Brain (organoid and tissue), 16 donors: ENCODE measurements at places on chromosomes 1 and 21. TPM values are rescaled to one million over a fixed set of nuclear protein-coding genes. Genes with fewer than 3 reads are reported as not detected.
A peak's percentile ranks its signal among the peaks of the same experiment; 100 is the strongest.

DNA sequence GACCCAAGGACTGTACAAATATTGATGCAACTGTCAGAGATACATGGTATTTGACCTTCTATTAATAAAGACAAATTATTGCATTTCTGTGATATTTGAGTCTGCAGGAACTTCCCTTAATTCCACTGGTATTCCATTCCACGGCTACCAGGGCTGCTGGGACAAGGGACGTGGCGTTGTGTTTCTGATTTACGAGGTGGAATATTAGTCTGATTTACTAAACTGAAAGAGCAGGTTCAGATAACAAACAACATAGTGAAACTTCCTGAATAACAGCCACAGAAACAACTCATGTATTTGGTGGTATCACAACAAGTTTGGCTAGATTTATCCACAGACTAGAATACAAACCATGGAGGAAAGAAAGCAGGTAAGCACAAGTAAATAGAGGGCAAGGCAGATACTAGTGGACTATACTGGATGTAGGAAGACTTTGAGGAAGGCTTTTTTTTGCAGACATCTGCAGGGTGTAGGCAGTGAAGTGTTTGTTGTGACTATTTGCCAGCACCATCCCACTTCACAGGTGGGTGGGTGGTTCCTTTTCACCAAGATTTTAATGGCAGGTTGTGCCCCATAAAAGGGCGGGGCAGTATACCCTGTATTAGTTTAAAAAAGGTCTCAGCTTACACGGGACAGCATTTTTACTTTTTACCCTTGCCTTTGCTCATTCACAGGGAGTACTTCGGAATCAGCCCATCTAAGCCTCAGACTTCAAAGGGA lies 100.4 kb downstream of the FGGY start:
- DNase-seq = no peak

The DMRTA2 gene
- 19.7 TPM for polyA plus RNA-seq

DNA sequence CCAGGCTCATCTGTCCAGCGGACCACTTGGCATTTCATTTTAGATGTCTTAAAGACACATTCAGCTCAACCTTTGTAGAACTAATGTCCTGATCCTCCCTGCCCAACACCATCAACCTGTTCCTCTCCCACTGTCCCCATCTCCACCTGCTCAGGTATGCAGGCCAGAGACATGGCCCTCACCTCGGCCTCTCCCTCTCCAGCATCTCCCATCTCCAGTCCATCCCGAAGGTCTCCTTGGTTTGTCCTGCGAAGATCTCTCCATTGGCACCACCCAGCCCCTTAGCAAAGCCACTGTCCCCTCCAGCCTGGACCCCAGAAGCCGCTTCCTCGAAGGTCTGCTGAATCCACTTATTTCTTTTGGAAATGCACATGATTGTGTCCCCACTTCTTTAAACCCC lies 20.9 kb upstream of the KCNC4 start:
- DNase-seq = no peak

GRCh38 chr1:101781201-101781831 lies 215.4 kb downstream of the OLFM3 start:
- DNase-seq = peak; percentile 54

DNA sequence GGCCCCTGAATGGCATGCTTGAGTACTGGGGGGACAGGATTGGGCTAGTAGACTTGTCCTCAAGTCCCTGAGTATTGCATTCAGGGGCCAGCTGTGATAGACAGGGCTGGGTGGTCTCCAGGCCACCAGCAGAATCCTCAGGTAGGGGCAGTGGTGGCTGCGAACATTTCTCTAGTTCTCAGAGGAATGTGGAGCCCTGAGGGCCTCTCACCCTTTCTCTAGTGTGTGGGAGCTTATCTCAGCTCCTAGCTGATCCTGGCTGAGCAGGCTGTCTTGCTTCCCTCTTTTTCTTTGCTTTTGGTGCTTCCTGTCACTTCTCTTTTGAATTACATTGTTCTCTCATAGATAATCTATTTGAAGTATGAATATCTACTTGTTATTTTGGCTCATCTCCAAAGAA lies 30.0 kb upstream of the PM20D1 start:
- no peak for DNase-seq

GRCh38 chr1:26289158-26290059 lies 9.5 kb downstream of the SH3BGRL3 start:
- DNase-seq = no peak

DNA sequence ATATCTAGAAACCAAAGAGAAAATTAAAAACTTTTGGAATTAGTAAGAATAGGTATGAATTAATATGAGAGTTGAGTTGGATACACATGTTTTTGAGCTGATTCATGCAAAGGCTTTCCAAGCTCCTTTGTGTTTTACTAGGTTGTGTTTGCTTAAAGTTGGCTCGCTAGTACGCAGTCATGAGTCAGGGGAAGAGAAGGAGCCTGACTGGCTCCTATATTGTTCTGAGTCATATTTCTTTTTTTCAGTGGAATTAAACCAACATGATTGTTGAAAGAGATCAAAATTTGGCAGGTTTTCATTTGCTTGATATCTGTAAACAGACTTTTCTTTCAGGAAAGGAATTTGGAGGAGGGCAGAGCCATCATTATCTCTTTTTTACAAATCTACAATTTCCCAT lies 66.7 kb downstream of the MAGI3 start:
- no peak for DNase-seq

DNA sequence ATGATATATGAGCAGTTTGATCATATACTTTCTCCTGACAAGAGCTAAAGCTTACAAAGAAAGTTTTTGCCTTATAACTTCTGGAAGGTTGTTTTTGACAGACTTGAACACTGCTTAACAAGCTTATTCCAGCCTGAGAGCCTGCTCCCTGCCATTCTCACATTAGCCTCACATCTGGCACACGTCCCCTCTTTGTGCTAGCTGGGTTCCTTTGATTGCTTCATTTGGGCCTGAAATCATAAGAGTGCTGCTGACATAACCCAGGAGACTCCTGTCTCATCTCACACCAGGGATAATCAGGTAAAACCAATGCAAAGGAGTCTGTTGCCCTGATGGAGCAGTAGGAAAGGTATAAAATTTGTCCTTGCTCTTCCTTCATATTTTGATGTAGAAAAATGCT lies 1411.7 kb upstream of the B3GALT2 start:
- DNase-seq = peak; percentile 33

The PPIAL4G gene
- polyA plus RNA-seq = not detected

The ASCL5 gene
- polyA plus RNA-seq = not detected

DNA sequence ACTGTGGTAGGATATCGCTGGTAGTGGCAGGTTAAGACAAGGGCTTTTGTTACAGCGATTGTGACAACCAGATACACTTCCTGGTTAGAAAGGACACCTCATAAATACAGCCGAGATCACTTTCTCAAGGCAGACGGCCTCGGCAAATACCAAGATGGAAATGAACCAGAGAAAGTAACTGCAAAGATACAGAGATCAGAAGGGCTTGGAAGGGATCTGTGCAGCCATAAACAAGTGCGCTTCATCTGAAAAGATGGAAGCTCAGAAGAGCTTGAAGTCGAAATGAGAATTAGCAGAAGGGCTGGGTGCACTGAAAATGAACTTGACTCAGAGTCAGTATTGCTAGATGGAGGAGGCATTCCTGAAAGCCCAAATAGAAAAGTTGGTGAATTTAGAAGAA lies 7.1 kb downstream of the DHRS3 start:
- DNase-seq = no peak

GRCh38 chr1:25927521-25928265 lies 21.5 kb upstream of the STMN1 start:
- peak; percentile 92 for DNase-seq

DNA sequence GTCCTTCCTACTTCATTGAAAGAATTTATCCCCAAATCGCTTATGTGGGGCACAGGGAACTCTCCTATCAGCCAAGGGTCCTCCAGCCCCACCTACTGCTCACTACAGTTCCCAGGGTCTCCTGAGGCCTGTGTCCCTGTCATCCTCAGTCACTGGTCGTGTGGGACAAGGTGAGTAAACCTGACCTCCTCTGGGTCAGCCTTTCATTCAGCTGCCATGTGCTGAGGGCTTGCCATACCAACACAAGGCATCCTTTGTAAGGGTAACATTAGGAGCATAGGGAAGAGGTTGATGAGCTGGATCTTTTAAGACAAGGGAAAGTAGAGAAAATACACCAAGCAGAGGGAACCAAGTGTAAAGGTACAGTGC lies 11.2 kb upstream of the SNAPIN start:
- peak; percentile 11 for DNase-seq

DNA sequence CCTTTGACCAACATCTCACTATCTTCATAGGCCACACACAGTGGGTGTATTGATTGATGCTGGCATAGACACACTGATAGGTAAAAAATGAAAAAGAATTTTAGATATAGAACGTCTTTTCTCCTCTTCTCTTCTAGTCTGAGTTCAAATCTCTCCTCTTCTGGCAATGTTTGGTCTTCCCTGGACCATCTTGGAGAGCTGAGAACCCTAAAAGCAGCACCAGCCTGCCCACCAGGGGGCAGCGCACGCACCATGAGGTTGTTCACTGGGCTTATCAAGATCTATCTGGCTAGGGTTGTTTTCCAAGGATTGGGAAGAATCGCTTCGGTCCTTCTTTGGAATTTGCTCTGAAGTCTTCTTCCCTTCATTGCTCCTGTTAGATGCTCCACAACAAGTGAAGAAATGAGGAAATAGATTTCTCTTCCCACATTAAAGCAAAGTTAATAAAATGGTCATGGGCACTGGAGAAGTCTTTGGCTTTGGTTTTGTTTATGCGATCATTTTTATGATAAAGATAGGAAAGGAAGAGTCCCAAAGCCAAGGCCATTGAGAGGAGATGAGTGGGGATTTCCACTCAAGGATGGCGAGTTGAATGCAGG lies 104.0 kb upstream of the OLIG2 start:
- no peak for DNase-seq

DNA sequence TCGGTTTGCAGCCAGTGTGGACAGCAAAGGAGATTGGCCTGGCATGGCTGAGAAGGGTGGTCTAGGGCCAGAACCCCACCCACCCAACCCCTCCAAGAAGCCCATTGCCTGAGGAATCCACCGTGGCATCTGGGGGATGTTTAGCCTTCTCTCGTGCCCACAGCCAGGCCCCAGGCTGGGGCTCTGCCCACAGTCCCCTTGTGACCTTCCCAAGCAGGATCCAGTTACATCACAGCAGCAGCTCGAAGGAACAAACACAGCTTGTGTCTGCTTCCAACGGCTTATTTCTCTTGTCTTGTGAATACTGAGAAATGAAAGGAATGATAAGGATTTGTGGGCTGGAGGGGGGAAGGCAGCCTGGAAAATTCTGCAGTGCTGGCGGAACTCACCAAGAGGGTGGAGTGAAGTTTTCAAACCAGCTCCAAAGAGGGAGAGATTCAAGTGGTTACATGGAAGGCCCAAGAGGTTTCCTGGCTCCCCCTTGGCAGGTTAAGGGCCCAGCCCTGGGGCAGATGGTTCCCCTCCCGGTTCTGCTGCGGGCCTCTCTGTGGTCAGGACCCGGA lies 61.6 kb downstream of the DHRS3 start:
- DNase-seq = no peak

- no peak for DNase-seq
Observed at GRCh38 chr1:17414022-17414421, 25.5 kb downstream of the RCC2 start.

DNA sequence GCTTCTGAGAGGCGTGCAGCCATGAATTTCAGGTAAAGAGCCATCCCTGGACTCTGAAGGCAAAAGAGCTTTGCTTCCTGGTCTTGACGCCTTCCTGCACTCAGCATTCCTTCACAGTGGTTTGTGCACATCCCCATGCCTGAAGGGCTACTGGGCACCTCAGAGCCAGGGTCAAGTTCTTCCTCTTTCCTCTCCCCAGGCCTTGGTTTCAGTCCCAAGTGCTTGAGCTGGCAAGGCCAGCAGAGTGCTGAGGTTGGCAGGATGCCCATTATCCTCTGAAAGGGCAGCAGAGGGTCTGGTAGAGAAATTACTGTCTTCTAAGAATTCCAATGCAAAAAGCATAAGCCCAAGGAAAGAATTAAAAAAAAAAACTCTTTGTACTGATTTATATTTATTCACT lies 1064.9 kb downstream of the TTLL7 start:
- DNase-seq = peak; percentile 36

DNA sequence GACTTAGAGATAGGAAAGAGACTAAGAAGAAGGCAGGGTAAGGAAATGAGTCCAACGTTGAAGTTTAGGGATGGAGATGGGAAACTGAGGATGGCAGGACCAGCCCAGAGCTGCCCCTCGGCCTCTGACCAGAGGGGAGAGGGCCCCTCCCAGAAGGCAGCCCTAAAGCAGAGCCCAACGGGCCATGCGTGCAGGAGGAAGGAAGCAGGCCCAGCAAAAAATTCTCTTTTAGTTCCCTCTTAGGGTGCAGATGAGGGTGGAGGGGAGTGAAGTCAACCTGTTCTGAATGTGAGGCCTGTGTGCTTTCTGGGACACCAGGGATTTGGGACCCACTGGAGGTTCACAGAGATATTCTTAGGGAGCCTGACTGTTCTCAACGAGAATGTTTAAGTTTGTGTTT lies 225.4 kb downstream of the RHOU start:
- DNase-seq = no peak

The CD48 gene
- 1.0 TPM for polyA plus RNA-seq

- peak; percentile 85 for DNase-seq
Observed at GRCh38 chr1:24364975-24365678, 46.0 kb downstream of the GRHL3 start.

GRCh38 chr1:107795994-107796393 lies 169.0 kb downstream of the VAV3 start:
- no peak for DNase-seq

- DNase-seq = peak; percentile 94
Observed at GRCh38 chr1:33295450-33296081, 25.3 kb downstream of the A3GALT2 start.

The LRRC38 gene
- polyA plus RNA-seq = 0.24 TPM

The WNT3A gene
- polyA plus RNA-seq = not detected

GRCh38 chr1:152018537-152018936 lies 18.3 kb downstream of the S100A11 start:
- no peak for DNase-seq

GRCh38 chr1:243974451-243975292 lies 76.4 kb upstream of the ZBTB18 start:
- DNase-seq = no peak

- no peak for DNase-seq
Observed at GRCh38 chr1:11602424-11602823, 51.8 kb downstream of the FBXO2 start.

GRCh38 chr1:40983286-40983685 lies 3.8 kb downstream of the CTPS1 start:
- DNase-seq = no peak

DNA sequence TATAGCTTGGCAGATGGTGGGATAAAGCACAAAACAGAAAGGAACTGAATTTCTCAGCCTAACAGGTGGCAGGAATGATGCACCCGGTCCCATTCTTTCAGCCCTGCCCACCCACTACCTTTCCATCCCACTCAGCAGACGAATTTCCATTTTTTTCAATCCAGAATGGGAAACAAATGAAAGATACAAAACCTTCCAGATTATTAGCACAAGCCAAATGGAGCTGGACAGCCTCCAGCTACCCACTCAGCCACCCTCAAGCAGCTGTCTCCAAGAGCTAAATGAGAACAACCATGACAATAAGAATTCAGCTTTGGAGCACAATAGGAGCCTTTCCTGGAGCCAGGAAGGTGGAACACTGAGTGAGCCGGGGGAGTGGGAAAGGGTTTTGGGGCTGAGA lies 96.3 kb upstream of the ST6GALNAC5 start:
- no peak for DNase-seq

DNA sequence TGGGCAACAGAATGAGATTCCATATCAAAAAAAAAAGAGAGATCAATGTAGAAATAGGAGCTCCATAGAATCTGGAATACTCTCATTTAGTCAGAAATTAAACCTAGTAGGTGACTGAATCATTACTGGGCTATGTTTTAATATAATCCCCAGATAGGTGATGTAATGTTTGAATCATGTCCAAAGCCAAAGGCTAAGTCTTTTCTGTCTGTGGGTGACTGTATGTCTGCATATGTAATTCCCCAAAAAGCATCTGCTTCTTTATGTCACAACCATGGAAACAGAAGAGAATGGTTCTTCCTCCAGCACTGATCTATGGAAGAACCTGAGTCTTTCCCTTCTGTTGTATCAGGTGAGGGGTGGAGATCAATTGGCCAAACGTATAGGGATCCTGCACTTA lies 5.8 kb downstream of the LAMC2 start:
- no peak for DNase-seq
